Activated naive CD8-positive, alpha-beta T cell treated with anti-CD3 and anti-CD28 coated beads for 36 hours (primary cell): ENCODE measurements at places on chromosomes 12 and 14.
A peak's percentile ranks its signal among the peaks of the same experiment; 100 is the strongest.

GRCh38 chr14:103723748-103724081, 8.1 kb downstream of the ZFYVE21 start:
- H3K36me3 ChIP-seq: no peaks in the 10 kb centered on the region
- H3K4me1 ChIP-seq: peaks cover 12% of the 10 kb centered on the region
- H3K27ac ChIP-seq: no peak overlapping the region

- H3K4me1 ChIP-seq: no peaks in the 10 kb centered on the region
- no peak overlapping the region for H3K27ac ChIP-seq
- DNase-seq: no peak
- no peaks in the 10 kb centered on the region for H3K27me3 ChIP-seq
Measured at GRCh38 chr12:95694136-95694535, 96.4 kb downstream of the NTN4 start.

- H3K27ac ChIP-seq: no peak overlapping the region
- no peak overlapping the region for H3K4me3 ChIP-seq
- H3K4me1 ChIP-seq: peaks cover 4% of the 10 kb centered on the region
- H3K27me3 ChIP-seq: peaks cover 19% of the 10 kb centered on the region
- H3K36me3 ChIP-seq: no peaks in the 10 kb centered on the region
- peak; percentile 60 for DNase-seq
Measured at GRCh38 chr12:6285063-6285477, 25.4 kb upstream of the PLEKHG6 start.

- H3K27me3 ChIP-seq: peaks cover 11% of the 10 kb centered on the region
- H3K27ac ChIP-seq: no peak overlapping the region
- H3K4me1 ChIP-seq: peaks cover 6% of the 10 kb centered on the region
- H3K36me3 ChIP-seq: no peaks in the 10 kb centered on the region
- DNase-seq: no peak
Measured at GRCh38 chr12:52284562-52285171, 6.7 kb downstream of the KRT81 start.

DNA sequence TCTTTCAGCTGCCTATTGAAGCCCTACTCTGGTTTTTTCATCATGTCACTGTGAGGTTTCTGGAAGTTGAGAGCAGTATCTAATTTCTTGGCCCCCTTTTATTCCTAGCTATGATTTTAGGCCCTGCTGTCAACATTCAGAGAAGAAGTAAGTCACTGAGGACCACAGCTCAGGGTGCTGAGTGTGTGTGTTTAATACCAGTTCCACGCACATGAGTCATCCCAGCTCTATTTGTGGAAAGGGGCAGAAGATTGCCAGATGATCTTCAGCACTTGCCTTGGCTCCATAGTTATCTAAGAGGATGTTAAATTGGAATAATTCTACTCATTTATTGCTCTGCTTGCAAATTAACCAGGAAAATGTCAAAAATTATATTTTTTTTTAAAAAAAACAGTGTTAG, 65.5 kb upstream of the SLC38A4 start:
- no peaks in the 10 kb centered on the region for H3K4me1 ChIP-seq
- peaks cover 9% of the 10 kb centered on the region for H3K27me3 ChIP-seq
- no peaks in the 10 kb centered on the region for H3K36me3 ChIP-seq
- H3K4me3 ChIP-seq: no peak overlapping the region

- H3K27me3 ChIP-seq: no peaks in the 10 kb centered on the region
- no peaks in the 10 kb centered on the region for H3K36me3 ChIP-seq
- no peak overlapping the region for H3K27ac ChIP-seq
- H3K4me3 ChIP-seq: no peak overlapping the region
Measured at GRCh38 chr12:62135553-62136200, 124.5 kb upstream of the USP15 start.

DNA sequence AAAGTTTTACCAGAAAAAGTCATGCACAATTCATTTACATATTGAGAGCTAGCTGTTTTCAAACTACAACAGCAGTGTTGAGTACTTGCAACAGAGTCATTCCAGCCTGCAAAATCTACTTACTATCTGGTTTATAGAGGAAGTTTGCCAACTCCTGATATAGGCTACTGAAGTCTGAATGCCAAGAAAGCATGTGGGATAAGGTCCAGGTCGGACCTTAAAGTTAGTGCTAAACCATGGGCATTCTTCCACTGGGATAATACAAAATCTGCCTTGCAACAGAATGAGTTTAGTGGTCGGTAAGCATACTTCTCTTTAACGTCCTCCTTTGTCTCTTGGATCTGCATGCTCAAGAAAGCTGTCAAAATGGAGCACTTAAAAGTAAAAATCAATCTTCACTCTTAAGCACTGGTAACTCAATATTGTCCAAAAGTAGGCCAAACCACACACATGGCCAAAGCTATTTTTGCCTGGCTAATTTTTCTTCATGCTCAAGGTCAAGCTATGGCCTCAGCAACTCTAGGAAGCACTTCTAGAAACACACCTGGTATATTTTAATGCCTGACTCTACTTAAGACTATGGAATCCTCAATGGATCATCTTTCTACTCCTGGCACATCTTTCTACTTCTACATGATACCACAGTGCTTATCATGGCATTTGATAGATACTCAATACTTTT, 364.9 kb upstream of the KITLG start:
- H3K27ac ChIP-seq: no peak overlapping the region
- H3K27me3 ChIP-seq: peaks cover 5% of the 10 kb centered on the region
- H3K4me3 ChIP-seq: no peak overlapping the region
- no peaks in the 10 kb centered on the region for H3K36me3 ChIP-seq

- no peak overlapping the region for H3K4me3 ChIP-seq
- H3K36me3 ChIP-seq: no peaks in the 10 kb centered on the region
- no peak overlapping the region for H3K27ac ChIP-seq
- DNase-seq: no peak
- H3K27me3 ChIP-seq: no peaks in the 10 kb centered on the region
Measured at GRCh38 chr12:68403296-68403695, 71.1 kb upstream of the MDM1 start.

GRCh38 chr14:100730581-100730980, 3.9 kb downstream of the DLK1 start:
- no peaks in the 10 kb centered on the region for H3K4me1 ChIP-seq
- H3K36me3 ChIP-seq: no peaks in the 10 kb centered on the region
- H3K27ac ChIP-seq: no peak overlapping the region
- H3K27me3 ChIP-seq: peaks cover 38% of the 10 kb centered on the region
- DNase-seq: no peak

DNA sequence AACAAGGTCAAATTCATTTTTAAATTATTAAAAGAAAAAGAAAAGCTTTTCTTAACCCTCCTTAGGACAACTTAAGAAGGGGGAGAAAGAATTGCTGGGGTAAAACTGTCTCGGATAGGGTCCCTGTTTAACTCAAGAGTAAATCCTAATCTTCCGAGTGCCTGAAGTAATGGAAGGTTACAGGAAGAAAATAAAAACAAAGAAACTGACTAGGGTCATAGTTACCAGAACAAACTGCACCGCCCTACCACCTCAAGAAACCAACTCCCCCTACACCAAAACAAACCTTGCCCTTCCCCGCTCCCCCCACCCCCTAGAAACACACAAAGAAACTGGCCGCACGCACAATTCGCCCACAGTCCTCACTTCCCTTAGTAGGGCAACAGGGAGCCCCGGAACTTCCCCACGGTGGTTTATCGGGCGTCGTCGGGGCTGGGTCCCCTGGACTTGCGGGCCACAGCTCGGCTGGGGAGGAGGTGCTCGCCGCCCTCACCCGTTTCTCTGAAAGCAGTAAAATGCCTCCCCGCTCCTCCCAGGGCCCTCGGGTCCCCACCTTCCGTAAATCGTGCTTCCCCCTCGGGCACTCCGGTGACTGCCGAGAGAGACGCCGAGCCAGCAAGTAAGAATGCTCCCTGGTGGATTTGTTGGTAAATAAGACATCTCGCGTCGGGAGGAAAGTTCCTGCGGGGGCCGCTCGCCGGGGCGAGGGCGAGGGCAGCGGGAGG, 2.4 kb downstream of the SINHCAF start:
- peak; percentile 57 for DNase-seq
- peaks cover 49% of the 10 kb centered on the region for H3K4me1 ChIP-seq
- H3K27ac ChIP-seq: peak overlapping the region; percentile 99
- peaks cover 35% of the 10 kb centered on the region for H3K36me3 ChIP-seq

DNA sequence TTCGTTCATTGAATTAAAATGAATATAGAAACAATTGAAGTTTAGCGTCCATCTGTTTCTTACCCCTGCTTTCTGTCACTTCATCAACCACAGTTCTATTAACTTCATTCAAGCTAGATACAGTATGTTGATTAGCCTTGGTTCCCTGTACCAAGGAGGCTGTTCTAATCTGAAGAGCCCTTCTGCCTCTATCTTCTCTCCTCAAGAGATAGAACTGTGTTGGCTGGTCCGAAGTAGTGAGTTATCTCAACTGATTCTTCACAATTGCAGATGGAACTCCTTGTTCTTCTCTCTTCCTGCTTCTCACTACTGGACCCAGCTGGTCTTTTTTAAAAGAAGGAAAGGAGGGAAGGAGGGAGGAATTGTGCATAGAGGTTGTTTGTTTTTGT, 82.1 kb upstream of the TRAF3 start:
- H3K27me3 ChIP-seq: no peaks in the 10 kb centered on the region
- no peaks in the 10 kb centered on the region for H3K36me3 ChIP-seq
- no peak overlapping the region for H3K4me3 ChIP-seq
- DNase-seq: no peak
- no peak overlapping the region for H3K27ac ChIP-seq
- H3K4me1 ChIP-seq: peaks cover 31% of the 10 kb centered on the region

GRCh38 chr12:84183576-84183975, 729.0 kb downstream of the SLC6A15 start:
- no peaks in the 10 kb centered on the region for H3K4me1 ChIP-seq
- H3K4me3 ChIP-seq: no peak overlapping the region
- H3K27me3 ChIP-seq: no peaks in the 10 kb centered on the region
- no peaks in the 10 kb centered on the region for H3K36me3 ChIP-seq
- no peak overlapping the region for H3K27ac ChIP-seq

GRCh38 chr14:42000450-42000849, 393.8 kb downstream of the LRFN5 start:
- no peaks in the 10 kb centered on the region for H3K27me3 ChIP-seq
- DNase-seq: no peak
- H3K36me3 ChIP-seq: no peaks in the 10 kb centered on the region
- H3K4me1 ChIP-seq: no peaks in the 10 kb centered on the region
- H3K27ac ChIP-seq: no peak overlapping the region

DNA sequence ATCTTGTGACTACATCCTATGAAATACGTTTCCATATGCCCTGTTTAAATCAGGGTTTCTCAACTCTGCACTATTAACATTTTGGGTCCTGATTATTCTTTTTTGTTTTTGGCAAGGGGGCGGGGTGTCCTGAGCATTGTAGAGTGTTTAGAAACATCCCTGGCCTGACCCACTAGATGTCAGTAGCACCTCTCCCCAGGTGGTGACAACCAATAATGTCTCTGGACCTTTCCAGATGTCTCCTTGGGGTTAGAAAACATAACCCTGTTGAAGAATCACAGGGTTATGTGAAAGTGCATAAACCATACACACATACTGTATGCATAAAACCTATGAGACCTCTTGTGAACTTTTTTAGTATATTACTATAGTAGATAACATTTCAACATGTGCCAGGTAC, 1.4 kb downstream of the ACAD10 start:
- peaks cover 30% of the 10 kb centered on the region for H3K4me1 ChIP-seq
- peaks cover 7% of the 10 kb centered on the region for H3K36me3 ChIP-seq
- no peaks in the 10 kb centered on the region for H3K27me3 ChIP-seq
- H3K27ac ChIP-seq: no peak overlapping the region

DNA sequence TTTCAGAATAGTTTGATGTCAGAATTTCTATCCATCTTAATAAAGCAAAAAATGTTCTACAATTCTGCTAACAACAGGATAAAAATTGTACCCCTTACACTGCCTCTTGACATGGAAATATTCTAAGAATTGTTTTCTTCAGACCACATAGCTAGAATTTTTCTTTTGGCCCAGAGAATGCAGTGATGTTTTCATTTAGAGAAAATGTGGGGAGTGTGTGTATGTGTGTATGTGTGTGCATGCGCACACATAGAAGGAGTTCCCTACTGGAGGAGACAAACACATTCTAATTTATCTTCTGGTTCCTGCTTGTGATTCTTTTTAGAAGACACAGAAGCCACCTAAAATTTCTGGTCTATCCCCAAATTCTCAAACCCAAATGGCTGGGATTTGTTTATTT, 1145.7 kb downstream of the VRK1 start:
- no peak overlapping the region for H3K27ac ChIP-seq
- H3K27me3 ChIP-seq: no peaks in the 10 kb centered on the region
- no peak overlapping the region for H3K4me3 ChIP-seq
- H3K36me3 ChIP-seq: peaks cover 27% of the 10 kb centered on the region
- no peak for DNase-seq
- H3K4me1 ChIP-seq: peaks cover 29% of the 10 kb centered on the region

DNA sequence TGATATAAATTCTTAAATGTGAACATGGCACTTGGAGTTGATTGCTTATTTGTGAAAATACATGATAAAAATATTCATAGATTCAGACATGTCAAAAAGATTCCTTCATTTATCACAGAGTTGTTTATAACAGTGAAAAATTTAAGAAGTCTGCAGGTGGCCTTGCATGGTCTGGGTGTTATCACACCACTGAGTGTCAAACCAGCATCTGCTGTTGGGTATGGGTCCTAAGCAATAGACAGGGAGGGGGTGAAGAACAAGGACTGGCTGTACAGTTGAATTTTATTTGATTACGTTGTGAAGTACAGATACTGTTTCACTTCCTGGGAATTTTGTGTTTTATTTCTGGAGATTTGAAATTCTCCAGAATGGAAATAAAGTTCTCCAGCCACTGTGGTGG, 180.4 kb upstream of the HIF1A start:
- H3K36me3 ChIP-seq: peaks cover 60% of the 10 kb centered on the region
- H3K4me3 ChIP-seq: no peak overlapping the region
- H3K4me1 ChIP-seq: peaks cover 89% of the 10 kb centered on the region
- DNase-seq: no peak
- H3K27ac ChIP-seq: peak overlapping the region; percentile 68

GRCh38 chr12:77625441-77625840, 205.3 kb upstream of the NAV3 start:
- no peaks in the 10 kb centered on the region for H3K4me1 ChIP-seq
- no peak overlapping the region for H3K4me3 ChIP-seq
- H3K27me3 ChIP-seq: no peaks in the 10 kb centered on the region
- no peak for DNase-seq
- no peak overlapping the region for H3K27ac ChIP-seq

DNA sequence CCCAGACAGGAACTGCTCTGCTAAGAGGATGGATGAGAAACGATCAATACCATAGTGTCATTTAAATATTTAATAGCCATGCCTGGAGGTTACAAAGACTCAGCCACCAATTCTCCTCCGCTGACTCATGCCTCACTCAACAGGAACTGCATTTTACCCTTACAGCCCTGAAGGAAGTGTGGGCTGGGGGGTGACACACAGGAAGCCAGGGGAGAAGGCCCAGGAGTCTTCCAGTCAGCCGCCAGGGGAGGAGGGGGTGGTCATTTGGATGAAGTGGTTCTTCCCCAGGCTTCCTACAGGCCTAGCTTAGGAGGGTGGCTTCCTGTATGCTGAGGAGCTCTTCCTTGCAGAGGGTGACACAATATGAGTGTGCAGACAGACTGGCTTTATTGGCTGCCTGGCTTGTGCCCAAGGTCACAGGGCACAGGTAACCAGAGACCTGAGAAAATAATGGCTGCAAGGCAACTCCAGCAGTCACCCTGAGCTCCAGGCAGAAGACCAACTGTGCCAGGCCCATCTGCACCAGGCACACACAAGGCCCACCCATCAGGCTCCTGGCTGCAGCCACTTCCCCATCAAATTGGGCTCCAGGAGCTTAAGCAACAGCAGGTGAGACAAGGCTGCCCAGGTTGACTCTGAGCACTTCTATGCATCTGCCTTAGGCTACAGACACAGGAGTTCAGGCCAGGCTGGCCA, 30.6 kb upstream of the RPLP0 start:
- peaks cover 75% of the 10 kb centered on the region for H3K4me1 ChIP-seq
- H3K36me3 ChIP-seq: peaks cover 2% of the 10 kb centered on the region
- peak; percentile 78 for DNase-seq
- peak overlapping the region; percentile 50 for H3K4me3 ChIP-seq
- H3K27ac ChIP-seq: peak overlapping the region; percentile 90
- H3K27me3 ChIP-seq: no peaks in the 10 kb centered on the region

GRCh38 chr14:98582276-98582675, 689.7 kb downstream of the BCL11B start:
- H3K4me1 ChIP-seq: no peaks in the 10 kb centered on the region
- no peak overlapping the region for H3K4me3 ChIP-seq
- H3K27me3 ChIP-seq: no peaks in the 10 kb centered on the region
- no peak overlapping the region for H3K27ac ChIP-seq
